Cortex of kidney (tissue), 1 donor: ENCODE measurements at places on chromosomes 12 and 14.

- DNase-seq = no peak
Measured at GRCh38 chr14:38959021-38959420, 144.0 kb downstream of the SEC23A start.

- no peak for DNase-seq
Measured at GRCh38 chr12:109804820-109805761, 28.1 kb downstream of the TRPV4 start.

DNA sequence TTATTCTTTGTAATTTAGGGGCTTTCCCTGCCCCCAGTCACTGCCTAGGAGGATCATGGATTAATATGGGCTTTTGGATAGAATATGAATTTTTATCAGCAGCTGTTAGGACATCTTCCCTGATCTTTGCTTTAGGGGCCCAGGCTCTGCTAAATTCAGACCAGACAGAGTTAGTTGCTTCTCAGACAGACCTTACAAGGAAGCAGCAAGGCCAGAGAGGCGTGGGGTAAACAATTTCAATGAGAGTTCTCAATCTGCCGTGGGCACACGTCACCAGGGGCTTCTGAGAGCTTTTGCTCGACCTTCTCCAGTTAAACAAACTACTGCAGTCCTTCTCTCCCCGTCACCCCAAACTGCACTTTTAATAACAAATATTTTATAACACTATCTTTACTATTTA lies 27.7 kb downstream of the FGF6 start:
- DNase-seq = no peak

GRCh38 chr12:130433834-130434233 lies 96.1 kb downstream of the PIWIL1 start:
- DNase-seq = no peak

- no peak for DNase-seq
Measured at GRCh38 chr14:70643967-70644366, 2.3 kb downstream of the TTC9 start.

DNA sequence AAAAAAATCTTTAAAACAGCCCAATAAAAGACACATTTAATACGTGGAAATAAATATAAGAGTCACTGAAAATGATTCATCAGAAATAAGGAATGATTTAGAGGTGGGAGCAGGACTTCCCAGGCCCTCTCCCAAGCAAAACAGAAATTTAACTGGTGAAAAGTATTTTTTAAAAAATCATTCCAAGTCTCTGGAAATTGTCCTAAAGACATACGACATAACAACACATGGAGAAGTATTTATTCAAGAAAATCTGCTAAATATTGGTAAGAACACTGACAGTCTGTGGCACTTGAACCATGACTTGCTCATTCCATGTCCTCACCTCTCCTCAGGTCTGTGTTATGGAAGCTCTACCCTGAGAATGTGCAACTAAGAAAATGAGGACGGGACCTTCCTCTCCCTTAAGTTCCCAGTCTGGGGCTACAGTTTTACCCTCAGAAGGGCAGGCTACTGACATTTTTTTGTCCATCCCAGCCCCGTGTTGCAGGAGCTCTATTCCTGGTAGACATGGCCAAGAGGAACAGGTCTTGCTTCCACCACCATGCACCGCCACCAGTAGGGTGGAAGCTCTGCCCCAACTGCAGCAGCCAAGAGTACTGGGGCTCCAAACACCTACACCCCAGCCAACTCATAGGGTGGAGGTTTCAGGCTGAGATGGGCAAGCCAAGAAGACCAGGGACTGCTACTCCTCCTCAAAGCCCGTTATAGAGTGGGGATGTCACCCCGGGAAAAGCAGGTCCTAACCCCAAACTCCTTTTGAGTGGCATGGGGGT lies 193.0 kb downstream of the CRADD start:
- DNase-seq = no peak

- no peak for DNase-seq
Measured at GRCh38 chr12:123886258-123886657, 86.4 kb downstream of the CCDC92 start.
